ENCODE measurements at places on chromosomes 7 and 10. TPM values are rescaled to one million over a fixed set of nuclear protein-coding genes. Genes with fewer than 3 reads are reported as not detected.

GRCh38 chr7:1939434-1940401, 269.6 kb downstream of the ELFN1 start:
- no peak for DNase-seq

- DNase-seq = no peak
These were observed 519.2 kb upstream of the PCDH15 start for GRCh38 chr10:55320187-55320700.

DNA sequence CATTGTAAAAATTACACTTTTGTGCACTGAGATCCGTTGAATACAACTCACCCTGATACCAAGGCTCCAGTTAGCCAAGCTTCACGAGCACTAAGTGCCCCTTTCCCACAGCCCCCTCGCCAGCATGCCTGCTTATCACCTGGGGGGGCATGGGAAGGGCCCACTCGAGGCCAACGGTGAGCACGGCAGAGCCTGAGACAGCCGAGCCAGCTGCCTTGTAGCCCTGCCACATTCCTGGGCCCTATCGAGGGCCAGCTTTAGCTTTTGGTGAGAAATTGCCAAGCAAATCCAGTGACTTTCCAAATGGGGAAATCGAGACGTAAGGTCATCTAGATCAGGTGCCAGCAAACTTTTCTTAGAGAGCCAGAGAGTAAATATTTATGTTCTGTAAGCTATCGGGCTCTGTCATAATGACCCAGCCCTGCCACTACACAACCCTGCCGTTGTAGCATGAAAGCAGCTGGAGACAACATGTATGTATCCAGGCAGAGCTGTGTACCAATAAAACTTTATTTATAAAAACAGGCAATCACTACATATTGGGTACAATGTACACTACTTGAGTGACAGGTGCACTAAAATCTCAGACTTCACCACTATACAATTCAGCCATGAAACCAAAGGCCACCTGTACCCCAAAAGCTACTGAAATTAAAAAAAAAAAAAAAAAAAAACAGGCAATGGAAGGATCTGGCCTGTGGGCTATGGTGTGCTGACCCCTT, 83.6 kb downstream of the FAM53B start:
- no peak for DNase-seq

- no peak for DNase-seq
These were observed 10.8 kb upstream of the GPNMB start for GRCh38 chr7:23235813-23236221.

DNA sequence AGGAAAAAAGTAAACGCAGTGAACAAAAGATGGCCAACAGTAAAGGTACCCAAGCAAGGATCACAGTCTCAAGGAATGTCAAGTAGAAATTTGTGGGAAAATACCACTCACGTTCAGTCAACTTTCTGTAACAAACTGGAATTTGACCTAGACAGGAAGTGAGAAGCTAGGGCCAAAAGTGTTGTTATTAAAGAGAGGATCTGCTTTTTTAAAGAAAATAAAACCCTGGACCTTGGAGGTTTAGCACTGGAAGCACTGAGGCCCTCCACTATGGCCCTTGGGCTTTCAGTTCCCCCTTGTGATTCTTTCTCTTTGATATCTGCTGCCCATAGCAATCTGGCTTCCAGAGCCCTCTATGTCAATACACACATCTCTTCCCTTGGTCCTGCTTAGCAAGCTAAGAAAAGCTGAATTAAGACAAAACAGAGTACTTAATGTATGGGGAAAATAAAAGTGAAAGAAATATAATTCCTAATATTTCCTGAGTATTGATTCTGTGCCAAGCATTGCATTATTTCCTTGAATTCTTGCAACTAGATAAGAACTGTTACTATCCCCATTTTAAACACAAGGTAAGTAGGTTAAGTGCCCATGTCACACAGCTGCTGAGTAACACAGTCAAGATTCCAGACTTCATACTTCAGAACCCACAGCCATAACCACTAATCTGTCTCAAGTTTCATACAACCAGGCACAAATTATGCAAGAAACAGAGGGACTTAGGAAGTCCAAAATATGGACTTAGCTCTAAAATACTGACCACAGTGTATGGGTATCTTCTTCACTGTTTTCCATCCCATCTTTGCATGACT, 2.6 kb upstream of the ZNF438 start:
- DNase-seq = no peak

GRCh38 chr10:86304436-86304835, 62.2 kb downstream of the GRID1 start:
- no peak for DNase-seq

DNA sequence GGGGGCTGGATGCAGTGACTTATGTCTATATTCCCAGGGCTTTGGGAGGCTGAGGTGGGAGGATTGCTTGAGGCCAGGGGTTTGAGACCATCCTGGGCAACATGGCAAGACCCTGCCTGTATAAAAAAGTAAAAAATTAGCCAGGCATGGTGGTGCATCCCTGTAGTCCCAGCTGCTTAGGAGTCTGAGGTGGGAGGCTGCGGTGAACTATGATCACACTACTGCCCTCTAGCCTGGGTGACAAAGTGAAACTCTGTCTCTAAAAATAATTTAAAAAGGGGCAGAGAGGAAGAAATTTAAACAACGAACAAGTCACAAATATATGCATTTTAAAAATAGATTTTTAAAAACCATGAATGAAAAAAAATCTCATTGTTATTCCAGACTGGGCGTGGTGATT, 46.2 kb upstream of the FEZF1 start:
- no peak for DNase-seq

DNA sequence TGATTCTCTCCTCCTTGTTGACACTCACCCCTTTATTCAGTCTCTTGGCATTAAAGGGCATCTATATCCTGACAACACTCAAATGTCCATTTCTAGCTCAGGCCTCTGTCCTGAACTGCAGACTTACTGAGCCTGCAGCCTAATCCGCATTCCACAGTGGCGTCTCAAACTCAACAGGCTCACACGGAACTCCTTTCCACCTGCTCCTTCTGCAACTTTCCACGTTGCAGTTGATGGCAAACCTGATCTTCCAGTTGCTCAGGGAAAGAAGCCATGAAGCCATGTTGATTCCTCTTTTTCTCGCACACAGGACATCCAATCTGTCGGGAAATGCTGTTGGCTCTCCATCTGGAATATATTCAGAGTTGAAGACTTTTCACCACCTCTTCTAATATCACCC, 522.4 kb downstream of the CCSER2 start:
- no peak for DNase-seq

- DNase-seq = no peak
These were observed 237.3 kb downstream of the CDK14 start for GRCh38 chr7:90833443-90833842.

GRCh38 chr10:71713135-71714030, 6.2 kb downstream of the C10orf105 start:
- DNase-seq = peak; percentile 86

- DNase-seq = no peak
These were observed 74.1 kb downstream of the TACC2 start for GRCh38 chr10:122062831-122063674.

DNA sequence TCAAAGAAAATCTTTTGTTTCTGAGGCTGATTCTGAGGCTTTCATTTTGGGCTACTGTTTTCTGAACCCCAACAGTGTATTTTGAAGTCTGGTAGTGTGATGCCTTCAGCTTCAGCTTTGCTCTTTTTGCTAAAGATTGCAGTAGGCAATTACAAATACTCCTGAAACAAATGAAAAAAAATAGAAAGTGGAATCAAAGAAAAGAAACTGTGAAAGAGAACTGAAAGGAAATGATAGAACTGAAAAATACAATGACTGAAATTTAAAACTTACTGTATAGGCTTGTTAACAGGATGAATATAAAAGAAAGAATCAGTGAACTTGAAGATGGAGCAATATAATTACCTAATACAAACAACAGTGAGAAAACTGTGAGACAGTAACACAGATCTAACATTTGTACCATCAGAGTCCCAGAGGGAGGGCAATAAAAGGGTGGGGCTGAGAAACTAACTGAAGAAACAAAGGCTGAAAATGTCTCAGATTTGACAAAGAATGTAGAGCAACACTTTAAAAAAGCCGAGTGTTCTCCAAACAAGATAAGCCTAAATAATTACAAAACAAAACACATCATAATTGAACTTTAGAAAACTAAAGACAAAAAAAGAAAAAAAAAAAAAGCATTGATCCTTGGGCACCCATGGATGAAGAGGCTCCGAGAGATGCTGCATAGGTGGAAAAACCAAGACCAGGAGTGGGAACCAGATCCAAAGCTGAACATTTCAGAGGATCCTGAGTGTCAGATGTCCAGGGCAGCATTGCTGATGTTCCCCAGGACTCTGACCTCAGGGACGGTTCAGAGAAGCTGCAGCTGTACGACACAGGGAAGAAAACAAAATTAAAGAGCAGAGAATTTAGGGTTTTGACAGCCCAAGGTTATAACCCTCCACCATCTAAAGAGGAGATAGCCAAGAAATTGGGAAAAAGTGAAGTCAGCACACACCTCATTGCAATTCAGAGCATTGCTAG, 223.2 kb upstream of the IGFBP3 start:
- DNase-seq = no peak

DNA sequence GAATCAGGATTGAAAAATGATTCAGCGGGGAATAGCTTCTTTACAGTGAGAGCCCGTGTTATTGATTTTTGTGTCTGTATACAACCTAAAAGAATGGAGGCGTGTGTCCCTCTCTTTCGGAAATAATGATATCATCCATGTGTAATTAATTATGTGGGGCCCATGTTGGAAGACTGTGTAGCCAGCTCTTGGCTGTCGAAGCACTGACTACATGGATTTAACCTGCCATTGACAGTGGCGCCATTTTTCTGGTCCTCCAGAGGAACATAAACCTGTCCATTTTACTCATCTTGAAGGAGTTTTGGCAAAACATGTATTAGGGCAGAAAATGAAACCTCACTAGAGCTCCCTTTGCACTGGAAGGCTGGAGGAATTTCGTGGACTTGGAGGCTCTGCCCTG, 119.6 kb downstream of the ITIH5 start:
- DNase-seq = no peak

- DNase-seq = no peak
These were observed 38.2 kb upstream of the CYP2C18 start for GRCh38 chr10:94645285-94645684.

DNA sequence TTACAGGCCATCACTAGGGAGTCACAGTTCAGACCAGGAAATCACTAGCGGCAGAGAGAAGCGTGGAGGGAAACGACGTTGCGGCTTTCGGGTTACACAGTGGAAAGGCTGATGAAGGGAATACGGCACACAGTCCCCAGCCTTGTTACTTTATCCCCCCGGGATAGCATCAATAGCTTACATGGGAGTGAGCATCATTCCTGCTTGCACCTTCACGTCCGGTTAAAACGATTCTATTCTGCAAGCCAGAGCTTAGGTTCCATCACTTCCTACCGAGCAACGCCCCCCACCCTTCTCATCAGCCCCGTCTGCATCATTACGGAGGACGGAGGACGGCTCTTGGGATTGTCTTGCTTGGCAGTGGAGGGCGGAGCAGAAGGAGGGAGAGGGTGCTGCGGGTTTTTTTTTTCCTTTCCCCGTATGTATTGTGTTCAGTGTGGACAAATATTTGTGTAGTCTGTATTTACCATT, 124.9 kb downstream of the CLEC2L start:
- DNase-seq = no peak

GRCh38 chr10:68088740-68089139, 13.7 kb upstream of the HERC4 start:
- DNase-seq = no peak

DNA sequence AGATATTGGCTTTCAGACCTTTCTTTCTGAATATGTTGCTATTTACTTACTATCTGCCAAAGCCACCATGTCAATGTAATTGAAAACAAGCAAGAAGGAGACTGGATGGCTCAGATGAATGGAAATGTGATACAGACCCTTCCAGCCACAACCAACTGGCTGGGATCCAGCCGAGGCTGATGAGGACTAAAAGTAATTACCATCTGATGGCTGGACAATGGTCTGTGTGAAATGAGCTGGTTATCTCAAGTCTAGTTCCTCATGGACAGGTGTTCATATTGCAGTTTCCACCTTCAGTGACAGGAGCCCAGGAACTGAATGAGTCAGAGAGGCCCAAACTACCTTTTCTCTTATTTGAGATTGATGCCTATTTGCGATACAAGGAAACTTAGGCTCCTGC, 267.5 kb downstream of the GATA3 start:
- DNase-seq = no peak

DNA sequence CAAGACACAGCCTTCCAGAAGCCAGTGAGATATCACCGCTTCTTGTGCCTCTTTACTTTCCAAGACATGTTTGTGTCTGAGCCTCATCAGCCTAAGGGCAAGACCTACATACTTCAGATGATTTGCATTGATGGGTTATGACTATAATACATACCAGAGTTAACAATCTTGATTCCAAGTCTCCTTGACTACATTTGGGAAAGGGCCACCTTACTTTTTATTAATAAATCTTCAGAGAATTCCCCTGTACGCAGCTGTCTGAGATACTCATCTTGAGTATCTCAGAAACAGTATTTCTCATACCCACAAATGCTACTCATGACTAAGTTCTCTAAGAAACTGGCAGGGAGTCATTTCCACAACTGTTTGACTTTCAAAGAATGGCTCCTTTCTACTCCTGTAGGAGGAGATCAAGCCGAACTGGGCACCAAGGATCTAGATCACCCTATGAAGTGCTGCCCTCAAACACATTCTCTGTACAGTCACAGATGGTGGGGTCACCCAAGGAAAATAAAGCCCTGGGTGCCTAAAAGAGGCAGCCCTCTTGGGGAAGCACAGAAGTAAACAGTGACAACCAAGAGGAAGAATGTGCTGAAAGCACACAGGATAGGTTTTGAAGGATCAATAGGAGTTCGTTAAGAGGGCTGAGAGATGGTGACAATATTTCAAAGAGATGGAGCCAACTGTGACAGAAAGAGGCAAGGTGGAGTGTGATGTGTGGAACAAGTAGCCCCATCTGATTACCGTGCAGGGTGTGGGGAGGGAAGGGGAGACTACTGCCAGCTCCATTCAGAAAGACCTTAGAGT, 138.9 kb downstream of the JAZF1 start:
- DNase-seq = no peak

- DNase-seq = no peak
These were observed 5.0 kb downstream of the TPK1 start for GRCh38 chr7:144830811-144831210.

GRCh38 chr10:7467031-7467667, 56.3 kb upstream of the SFMBT2 start:
- no peak for DNase-seq

DNA sequence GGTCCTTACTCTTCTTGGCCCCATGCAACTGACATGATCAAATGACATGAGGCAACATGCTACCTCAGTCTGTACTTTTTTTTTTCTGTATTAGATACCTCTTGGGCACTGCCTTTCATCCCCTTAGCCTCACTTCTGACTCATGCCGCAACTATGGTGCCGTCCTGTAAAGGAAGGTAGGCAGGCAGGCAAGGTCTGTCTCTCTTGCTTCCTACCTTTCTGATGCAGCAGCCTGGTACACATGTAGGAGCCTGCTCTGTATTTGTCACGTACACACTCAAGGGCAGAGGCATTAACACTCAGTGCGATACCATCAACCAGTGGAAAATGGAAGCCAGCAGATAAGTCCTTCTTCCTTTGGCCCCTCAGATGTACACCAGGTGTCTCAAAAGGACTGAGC, 146.7 kb downstream of the ATE1 start:
- no peak for DNase-seq

PKD2L1 gene
- total RNA-seq = 2.6 TPM

RAB19 gene
- not detected for total RNA-seq

TAS2R5 gene
- total RNA-seq = 5.4 TPM

SLC13A4 gene
- total RNA-seq = 1.0 TPM

FGL2 gene
- total RNA-seq = 11.9 TPM
